Panc1 (cell line): ENCODE measurements at places on chromosomes 12 and 14. TPM values are rescaled to one million over a fixed set of nuclear protein-coding genes. Genes with fewer than 3 reads are reported as not detected.

Gene NANOG
- total RNA-seq, result 0.62 TPM

Gene KLRC2
- not detected for total RNA-seq

Gene DLK1
- total RNA-seq, result 0.69 TPM

Gene PELI2
- 0.28 TPM for total RNA-seq

GRCh38 chr12:93466625-93467350, 526 bp upstream of the MRPL42 start:
- peaks cover 9% of the 10 kb centered on the region for H3K36me3 ChIP-seq
- no peak for DNase-seq
- H3K27ac ChIP-seq, result no peak overlapping the region

DNA sequence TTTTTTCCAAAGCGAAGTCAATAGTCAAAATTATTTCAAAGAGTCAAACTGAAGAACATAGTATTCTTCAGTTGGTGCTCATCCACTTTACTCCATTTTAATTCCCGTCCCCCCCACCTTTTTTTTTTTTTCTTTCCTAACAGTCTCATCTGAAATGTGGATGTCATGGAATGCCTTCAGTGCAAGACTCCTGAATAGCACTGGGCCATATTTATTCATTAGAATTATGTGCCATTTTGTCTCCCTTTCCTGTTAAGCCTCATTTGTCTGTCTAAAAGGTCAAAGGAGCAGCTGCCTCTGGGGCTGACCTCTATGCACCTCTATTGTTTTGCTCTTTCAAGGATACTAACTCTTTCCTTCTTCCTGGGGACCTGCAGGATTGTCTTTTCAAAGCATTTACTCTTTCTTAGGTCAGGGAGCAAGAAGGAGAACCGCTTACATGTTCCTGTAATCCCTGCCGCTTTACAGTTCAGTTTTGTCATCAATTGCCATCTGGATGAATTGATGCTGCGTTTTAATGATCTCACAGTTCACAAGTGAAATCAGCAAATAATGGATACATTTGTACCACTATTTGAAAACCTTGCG, 310.6 kb downstream of the NPAS3 start:
- no peaks in the 10 kb centered on the region for H3K36me3 ChIP-seq
- no peaks in the 10 kb centered on the region for H3K4me1 ChIP-seq
- no peaks in the 10 kb centered on the region for H3K27me3 ChIP-seq
- DNase-seq, result no peak
- H3K4me3 ChIP-seq, result no peak overlapping the region

DNA sequence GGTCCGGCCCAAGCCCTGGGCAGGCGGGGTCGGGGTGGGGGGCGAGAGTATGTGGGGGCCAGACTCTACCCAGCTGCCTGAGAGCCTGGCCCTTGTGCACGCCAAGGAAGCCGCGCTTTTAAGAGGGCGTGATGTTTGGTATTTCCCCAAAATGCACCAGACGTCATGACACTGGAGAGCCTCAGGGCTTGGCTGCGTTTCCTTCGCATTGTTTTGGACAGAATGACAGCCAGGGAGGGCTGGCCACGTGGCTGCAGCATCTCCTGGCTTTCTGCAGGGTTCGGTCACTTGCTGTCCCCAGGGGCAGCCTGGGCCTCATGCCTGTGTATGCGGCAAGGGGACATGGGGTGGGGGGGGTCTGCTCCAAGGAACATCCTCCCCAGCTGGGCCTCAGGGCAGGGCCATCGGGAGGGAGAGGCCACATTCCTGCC, 16.1 kb upstream of the NUDT14 start:
- no peaks in the 10 kb centered on the region for H3K27me3 ChIP-seq
- no peak overlapping the region for H3K27ac ChIP-seq
- no peaks in the 10 kb centered on the region for H3K36me3 ChIP-seq
- peaks cover 4% of the 10 kb centered on the region; the same call in 1 of the 2 replicates for H3K4me1 ChIP-seq
- H3K4me3 ChIP-seq, result no peak overlapping the region

DNA sequence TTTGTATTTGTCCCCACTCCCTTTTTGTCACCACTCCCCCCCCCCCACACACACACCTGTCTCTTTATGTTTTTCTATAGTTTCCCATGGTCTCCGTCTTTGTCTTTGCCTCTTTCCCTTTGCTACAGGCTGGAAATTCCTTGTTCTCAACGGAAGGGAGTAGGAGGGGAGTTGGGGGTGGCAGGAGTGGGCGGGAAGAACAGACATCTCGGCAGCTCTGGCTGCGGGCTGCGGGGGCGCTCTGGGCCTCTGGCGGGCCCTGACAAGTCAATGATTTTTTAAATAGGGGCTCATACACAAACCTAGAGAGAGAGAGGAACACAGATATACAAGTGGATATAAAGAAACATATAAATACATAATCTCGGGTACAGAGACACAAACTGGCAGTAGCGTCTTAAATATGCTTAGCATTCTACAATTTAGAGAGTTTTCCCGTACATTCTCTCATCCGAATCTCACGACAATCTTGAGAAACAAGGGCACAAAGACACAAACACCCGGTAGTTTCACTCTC, 2.4 kb upstream of the NAB2 start:
- DNase-seq, result no peak
- H3K27me3 ChIP-seq, result no peaks in the 10 kb centered on the region
- peak overlapping the region; percentile 90 for H3K27ac ChIP-seq
- H3K36me3 ChIP-seq, result peaks cover 5% of the 10 kb centered on the region; the same call in 1 of the 2 replicates
- H3K4me3 ChIP-seq, result peak overlapping the region; percentile 91
- peaks cover 19% of the 10 kb centered on the region for H3K4me1 ChIP-seq

DNA sequence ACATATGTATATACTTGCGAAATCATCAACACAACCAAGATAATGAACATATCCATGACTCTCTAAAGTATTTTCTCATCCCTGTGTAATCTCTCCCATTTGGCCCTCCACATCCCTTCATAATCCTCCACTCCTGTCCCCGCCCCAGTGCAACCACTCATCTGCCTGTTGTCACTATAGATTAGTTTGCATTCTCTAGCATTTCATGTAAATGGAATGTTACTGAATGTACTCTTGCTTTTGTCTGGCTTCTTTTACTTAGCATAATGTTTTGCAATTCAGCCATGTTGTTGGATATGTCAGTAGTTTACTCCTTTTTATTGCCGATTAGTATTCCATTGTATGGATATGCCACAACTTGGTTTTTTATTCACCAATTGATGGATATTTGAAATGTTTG, 99.1 kb downstream of the BICD1 start:
- H3K4me3 ChIP-seq, result no peak overlapping the region
- H3K27ac ChIP-seq, result no peak overlapping the region
- no peak for DNase-seq
- H3K4me1 ChIP-seq, result no peaks in the 10 kb centered on the region
- no peaks in the 10 kb centered on the region for H3K27me3 ChIP-seq

DNA sequence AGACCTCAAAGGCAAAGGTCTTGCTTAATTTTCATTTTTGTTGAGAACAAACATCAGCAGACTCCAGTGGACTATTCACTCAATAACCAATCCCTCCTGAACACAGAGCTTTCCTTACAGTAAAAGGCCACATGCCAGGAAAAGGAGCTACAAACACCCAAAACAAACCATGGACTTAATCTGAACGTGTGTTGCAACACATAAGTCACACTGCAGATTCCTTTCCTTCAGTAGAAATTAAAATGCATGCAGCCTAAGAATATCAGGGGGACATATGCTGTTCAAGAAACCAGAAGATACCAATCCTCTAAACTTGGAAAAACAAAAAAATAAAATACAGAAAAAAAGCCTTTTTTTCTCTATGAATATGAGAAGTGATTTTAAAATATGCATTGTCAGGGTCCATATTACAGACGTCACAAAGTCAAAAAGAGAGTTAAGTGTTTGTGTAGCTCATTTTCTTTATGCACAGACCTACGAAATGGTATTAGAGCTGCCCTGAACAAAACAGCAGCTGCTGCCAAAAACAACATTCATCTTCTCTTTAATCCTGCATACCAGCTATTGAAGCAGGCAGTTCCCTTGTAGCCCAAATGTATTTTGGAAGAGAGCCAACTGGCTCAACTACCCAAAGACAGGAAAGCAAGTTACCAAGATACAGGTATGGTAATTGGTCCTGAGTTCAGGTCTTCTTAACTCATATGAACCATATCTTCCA, 26.2 kb downstream of the KITLG start:
- H3K27ac ChIP-seq, result peak overlapping the region; percentile 55; the same call in 1 of the 2 replicates
- no peaks in the 10 kb centered on the region for H3K27me3 ChIP-seq
- H3K4me3 ChIP-seq, result no peak overlapping the region
- DNase-seq, result no peak
- no peaks in the 10 kb centered on the region for H3K36me3 ChIP-seq

DNA sequence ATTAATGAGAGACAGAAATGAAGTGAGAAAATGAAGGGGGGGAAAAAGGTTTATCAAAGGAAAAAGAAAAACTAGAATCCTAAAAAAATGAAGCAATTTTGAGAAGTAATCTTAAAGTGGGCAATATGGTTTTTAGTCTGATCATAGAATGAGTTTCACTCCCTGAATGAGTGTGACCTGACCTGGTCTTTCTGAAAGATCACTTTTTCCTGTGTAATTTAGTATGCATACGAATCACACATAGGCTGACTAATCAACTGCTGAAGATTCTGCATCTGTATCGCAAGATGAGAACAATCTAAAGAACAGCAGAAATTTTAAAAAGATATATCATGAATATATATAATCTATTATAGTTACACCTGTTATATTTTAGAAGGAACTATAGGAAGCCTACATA, 11.3 kb downstream of the GNPTAB start:
- DNase-seq, result no peak
- H3K27me3 ChIP-seq, result no peaks in the 10 kb centered on the region
- H3K4me3 ChIP-seq, result no peak overlapping the region
- no peak overlapping the region for H3K27ac ChIP-seq
- H3K4me1 ChIP-seq, result no peaks in the 10 kb centered on the region
